SK-N-MC (cell line): ENCODE measurements at places on chromosomes 11 and 22.

DNA sequence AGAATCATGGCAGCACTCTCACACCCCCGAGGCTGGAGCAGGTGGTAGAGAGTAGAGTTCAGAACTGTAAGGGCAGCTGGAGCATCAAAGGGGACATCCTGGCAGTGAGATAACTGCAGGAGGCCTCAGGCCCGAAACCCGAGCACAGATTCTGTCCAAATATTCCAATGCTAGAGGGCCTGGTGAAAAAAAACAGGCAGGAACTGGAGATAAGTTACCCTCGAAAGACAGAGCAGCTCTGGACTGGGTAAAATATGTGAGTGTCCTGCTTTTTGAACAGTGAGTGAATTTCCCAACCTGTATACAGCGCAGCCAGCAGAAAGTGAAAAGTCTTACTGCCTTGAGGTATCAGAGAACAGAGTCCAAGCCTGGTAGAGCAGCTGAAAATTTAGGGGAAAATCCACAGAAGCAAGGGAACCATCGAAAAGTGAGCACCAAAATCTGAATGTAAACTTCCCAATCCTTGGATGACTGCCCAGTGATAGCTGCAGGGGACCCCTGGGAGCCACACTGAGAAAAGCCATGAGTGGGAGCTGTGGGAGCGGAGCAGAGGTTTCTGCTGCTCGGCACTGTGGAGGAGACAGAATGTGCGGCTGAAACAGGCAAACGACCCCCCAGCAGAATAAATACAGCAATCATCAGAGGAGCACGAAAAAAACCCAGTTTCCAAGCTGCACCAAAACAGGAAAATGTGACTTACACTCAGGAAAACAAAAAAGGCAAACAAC lies 50.6 kb downstream of the WNT11 start:
- DNase-seq: no peak

- DNase-seq: no peak
Observed at GRCh38 chr22:19003508-19003907, 67.4 kb upstream of the PRODH start.

DNA sequence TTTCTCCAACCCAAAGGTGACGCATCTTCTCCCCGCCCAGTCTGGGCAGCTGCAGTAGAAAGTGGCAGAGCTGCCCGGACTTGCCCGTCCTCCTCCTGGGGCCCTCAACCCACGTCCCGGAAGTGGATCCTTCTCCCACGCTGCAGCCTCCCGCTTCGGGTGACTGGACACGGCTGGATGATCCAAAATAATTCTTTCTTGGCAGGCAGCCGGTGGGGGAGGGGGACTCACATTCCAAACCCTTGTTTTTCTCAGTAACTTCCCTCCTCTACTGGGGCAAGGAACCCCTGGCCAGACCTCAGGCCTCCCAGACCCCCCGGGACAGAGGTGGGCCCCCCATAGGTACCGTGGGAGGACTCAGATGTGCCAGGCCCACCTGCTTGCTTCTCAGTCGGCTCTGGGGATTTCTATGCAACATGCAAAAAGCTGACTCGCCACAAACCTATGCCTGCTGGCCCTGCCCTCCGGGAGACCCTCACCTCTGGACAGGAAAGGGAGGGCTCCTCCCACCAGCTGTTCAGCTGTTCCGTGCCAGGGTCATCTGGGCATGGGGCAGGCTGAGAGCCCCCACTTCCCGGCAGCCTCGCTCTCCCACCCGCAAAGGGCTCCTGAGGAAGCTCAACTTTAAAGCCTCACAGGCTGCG lies 1.4 kb downstream of the PLXNB2 start:
- no peak for DNase-seq

DNA sequence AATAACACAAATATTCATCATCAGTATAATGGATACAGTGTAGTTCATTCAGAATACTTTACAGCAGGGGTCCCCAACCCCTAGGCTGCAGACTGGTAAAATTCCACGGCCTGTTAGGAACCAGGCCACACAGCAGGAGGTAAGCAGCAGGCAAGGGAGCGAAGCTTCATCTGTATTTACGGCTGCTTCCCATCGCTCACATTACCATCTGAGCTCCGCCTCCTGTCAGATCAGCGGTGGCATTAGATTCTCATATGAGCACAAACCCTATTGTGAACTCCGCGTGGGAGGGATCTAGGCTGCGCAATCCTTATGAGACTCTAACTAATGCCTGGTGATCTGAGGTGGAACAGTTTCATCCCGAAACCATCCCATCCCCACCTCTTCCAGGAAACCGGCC lies 125.1 kb downstream of the SERGEF start:
- DNase-seq: no peak

GRCh38 chr11:61356706-61357105 lies 5.0 kb downstream of the CYB561A3 start:
- no peak for DNase-seq

GRCh38 chr11:18721561-18722292 lies 4.3 kb downstream of the IGSF22 start:
- DNase-seq: no peak

- DNase-seq: no peak
Observed at GRCh38 chr11:125939081-125939521, 6.7 kb upstream of the VSIG10L2 start.

- no peak for DNase-seq
Observed at GRCh38 chr22:25903294-25903693, 161.3 kb downstream of the MYO18B start.
